ENCODE measurements at places on chromosomes 3 and 15.
A peak's percentile ranks its signal among the peaks of the same experiment; 100 is the strongest.

DNA sequence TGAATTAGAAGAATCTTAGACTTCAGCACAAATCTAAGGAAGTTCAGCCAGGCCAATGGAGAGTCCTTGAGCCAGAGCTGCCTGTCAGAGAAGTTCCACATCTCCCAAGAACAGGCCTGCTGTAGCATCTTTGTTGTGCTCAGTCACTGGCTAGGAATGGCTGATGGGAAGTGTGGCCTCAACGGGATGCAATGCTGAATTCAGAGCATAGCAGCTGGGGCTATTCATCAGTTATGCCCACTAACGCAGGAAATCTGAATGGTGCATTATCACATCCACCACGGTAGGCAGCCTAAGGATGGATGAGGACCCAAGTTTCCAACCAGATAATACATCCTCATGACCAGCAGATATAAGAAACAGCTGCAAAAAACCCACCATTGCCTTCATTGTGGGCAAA is 3.2 kb upstream of the EIF1B start:
- DNase-seq = peak; percentile 64

DNA sequence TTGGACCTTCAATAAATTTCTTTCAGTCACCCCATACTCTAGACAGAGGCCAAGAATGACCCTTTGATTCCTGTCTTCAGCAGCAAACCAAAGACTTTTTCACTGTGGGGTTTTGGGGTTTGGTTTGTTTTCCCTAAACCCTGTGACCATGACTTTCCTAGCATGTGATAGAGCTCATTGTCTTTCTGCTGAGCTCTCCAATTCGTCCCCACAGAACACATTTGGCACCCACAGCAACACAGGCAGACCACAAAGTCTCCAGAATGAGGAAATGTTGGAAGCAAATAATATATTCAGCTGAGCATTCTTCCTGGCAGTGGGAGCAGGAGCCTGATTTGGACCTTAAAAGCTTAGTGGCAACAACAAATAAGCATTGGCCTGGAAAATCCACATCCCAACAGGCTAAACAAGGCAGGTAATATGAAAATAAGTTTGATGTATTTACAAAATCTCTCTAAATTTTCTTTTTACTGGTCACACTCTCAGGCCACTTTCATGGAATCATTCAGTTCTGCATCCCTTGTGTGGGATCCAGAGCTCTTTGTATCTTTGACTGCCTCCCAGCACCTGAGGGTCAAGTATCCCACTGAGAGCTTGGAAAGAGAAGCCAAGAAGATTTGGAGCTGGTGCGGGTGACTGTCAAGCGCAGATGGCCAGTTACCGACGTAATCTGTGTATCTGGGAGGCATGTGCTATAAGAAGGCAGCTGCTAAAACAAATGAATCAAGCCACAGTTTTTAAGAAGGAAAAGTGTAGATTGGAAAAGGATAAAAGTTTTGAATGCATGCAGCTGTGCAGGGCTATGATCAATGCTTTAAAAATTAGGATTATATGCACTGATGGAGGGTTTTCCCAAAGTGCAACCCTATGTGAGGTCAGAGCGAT is 36.5 kb upstream of the CPB1 start:
- no peak for DNase-seq

DNA sequence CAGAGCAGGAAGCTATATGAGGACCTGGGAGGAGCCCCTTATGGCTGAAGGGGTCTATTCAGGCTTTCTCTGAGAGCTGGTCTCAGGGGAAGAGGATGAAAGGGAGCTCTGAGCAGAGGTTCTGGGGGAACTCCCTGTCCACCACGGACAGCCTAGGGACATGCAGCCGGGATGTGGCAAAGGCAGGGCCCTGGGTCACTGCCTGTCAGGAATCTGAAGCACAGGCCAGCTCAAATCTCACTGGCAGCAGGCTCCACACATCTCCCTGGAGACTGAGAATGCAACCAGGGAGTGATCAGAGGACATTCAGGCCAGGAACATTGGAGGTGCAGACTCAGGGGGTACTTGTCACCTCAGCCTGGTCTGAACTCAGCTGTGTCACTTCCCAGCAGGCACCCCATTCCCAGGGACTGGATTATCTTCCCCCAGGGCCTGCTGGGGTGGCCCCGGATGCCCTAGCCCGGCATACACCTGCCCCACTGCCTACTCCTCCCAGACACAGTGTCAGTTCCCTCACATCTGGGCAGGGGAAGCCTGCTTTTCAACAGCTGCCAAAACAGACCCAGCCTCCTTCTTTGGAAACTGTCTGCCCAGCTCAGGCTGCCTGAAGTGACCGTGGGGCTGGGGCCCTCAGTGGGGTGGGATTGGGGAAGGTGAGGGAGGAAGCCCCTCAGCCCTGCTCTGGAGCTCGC is 18.3 kb upstream of the SEMA3F start:
- DNase-seq = no peak

DNA sequence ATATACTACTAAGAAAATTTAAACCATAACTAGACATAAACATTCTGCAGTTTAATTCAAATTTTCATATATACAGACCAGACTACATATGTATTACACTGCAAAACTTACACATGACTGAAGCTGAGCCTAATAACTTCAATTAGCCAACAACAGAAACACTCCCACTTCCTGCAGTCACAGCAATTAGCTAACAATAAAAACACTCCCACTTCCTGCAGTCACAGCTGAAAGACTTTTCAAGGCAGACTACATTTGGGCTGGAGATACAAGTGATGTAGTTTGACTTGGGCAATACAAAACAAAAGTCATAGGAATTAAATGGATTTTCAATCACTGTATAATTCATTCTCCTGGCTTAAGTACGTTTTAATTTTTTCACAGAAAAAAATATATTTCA is 10.3 kb downstream of the TM2D3 start:
- peak; percentile 42 for DNase-seq

DNA sequence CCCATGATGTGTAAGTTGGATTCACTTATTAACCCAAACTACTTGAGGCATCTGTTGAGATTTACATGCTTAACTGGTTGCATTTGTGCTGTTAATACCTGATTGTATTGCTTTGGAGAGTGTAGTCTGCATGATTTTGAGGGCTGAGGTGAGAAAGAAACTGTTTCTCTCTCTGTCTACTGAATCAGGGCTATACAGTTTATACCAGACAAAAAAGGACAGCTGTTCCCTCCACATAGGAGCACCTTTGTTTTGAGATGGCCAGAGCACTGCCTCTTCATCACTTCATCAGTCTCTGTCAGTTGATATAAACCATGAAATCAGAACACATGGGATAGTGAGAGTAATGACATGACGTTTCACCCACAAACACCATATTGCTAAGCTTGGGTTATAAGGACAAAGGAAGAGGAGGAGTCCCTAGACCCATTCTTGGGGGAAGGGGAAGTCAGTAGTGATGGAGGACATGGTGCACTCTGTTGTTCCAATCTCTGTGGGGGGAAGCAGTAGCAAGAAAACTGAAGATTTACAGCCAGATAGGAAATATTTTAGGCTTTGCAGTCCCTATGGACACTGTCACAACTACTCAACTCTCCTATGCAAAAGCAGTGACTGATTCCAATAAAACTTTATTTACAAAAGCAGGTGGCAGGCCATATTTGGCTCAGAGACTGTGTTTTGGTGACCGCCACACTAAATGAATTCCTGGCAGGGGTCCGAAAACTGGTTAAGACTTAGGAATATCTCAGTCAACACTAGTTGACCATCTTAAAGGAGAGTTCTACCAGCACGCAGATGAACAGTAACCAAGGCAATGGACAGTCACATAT is 123.9 kb upstream of the NR2E3 start:
- DNase-seq = no peak

- DNase-seq = no peak
Observed at GRCh38 chr3:126916546-126916945, 66.4 kb upstream of the PLXNA1 start.
